ENCODE measurements at places on chromosomes 3 and 15.

DNA sequence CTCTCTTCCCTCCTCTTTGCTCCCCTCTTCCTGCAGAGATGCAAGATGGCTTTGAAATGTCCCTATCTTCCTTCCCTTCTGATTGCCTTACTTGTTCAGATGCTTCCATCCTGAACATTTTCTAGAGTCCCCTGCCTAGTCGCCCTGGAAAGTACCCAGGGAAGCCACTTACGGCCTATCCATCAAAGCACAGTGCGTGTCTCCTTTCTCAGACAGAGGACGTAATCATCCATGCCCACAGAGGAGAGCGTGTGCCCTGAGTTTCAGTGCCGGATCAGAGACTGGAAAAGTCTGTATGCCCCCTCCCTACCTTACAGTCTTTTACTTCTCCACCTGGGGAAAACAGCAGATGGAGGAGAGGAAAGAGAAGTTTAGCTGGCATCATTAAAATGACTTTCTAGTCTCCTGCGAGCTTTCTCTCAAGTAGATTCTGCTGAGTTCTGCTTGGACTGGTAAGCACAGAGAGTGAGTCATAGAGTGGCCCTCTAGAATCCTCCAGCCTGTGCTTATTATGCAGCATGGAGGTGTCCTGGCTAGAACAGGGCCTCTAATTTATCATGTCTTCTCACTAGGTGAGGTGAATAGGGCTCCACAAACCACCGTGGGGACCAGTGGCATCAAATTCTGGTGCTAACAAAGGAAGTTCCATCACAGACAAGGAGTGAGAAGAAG lies 114.6 kb downstream of the SLCO3A1 start:
- DNase-seq: no peak

DNA sequence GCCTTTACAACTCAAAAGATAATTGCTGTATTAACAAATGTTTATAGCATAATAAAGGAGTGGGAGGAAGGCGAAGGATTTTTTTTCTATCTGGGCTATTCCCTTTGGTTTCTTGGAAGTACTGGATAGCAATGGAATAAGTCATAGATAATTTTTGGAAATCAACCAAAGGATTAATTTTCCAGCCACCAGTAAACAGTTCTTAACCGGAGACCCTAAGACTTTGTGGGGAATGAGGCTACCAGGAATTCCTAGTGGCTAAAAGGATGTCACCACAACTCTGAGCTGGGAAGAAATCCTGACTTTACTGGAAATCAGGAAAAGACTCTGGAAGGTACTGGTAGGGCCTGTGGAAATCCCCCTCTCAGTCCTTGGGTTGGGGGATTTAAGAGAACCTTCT lies 138.4 kb upstream of the RARB start:
- DNase-seq: no peak

DNA sequence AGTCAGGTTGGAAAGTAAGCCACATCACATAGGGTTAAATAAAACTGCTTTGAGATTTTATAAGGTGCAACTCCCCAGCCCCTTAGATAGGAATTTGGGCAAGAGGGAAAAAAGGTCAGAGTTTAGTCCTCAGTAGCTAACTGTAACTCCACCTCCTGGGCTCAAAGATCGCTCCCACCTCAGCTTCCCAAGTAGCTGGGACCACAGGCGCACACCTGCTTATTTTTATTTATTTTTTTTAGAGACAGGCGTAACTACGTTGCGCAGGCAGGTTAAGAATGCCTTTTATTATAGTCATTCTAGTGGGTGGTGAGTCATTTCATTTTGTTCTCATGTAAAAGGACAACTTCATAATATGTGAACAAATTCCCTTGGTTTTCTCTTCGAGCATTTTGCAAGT lies 14.7 kb downstream of the TM2D3 start:
- DNase-seq: no peak

DNA sequence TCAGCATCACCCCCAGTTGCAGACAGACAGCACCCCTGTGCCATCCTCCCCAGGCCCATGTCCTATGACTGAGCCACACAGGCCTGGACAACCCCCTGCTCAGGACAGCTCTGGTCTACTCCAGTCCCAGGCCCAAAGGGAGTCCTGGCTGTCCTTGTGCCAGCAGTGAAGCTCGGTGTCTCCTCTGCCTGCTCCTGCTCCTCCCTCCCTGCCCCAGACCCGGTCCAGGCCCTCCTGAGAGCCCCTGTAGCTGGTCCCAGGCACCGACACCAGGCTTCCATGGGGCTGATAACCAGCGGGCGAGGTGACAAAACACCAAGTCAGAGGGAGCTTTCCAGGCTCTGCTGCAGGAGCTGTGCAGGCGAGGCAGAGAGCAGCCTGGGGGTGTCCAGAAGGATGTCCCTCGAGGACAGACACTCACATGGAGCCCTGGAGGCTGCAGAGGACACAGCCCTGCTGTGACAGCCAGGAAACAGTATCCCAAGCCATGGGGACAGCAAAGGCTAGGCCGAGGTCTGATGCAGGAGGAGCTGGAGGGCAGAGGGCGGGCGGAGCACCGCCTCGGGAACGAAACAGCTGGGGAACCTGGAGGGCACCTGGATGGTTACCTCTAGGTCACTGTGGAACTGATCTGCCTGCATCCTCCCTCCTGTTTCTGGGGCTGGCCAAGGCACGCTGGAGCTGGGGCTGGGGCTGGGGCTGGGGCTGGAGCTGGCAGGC lies 103.8 kb upstream of the PRR20G start:
- no peak for DNase-seq

- DNase-seq: no peak
These were observed 749.0 kb downstream of the NSUN3 start for GRCh38 chr3:94811836-94812235.

GRCh38 chr3:70832089-70832833 lies 519.8 kb upstream of the MDFIC2 start:
- DNase-seq: no peak

DNA sequence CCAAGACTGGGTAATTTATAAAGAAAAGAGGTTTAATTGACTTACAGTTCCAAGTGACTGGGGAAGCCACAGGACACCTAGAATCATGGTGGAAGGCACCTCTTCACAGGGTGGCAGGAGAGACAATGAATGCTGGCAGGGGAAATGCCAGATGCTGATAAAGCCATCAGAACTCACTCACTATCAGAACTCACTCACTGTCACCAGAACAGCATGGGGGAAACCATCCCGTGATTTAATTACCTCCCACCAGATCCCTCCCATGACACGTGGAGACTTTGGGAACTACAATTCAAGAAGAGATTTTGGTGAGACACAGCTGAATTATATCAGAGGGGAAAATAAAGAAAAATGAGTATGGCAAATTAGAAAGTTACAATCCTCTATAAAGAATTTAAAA lies 310.9 kb downstream of the BCHE start:
- DNase-seq: no peak

GRCh38 chr3:148955544-148956346 lies 35.6 kb upstream of the GYG1 start:
- DNase-seq: peak; percentile 71

- DNase-seq: no peak
These were observed 102.6 kb downstream of the ITPR1 start for GRCh38 chr3:4595710-4596113.

DNA sequence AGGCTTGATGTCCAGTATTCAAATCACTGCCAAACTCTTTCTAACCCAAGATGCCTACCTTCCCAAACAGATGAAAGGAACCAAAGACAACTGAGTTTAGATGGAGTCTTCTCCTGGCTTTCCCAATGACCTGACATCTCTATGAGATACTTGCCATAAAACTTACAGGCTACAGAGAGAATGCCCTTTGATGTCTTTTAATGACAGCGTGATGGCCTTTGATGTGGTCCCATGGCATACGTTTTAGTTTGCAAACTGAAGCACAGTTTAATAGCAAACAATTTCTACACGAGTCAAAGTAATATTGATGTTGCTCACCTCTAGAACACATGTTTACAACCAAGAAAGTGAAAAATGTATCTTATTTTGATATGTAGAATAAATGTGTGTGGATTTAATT lies 73.2 kb downstream of the ZIC4 start:
- no peak for DNase-seq

GRCh38 chr3:187976365-187976900 lies 177.5 kb upstream of the LPP start:
- no peak for DNase-seq

- no peak for DNase-seq
These were observed 75.7 kb downstream of the C3orf38 start for GRCh38 chr3:88225326-88226008.

GRCh38 chr3:5013021-5013906 lies 34.0 kb downstream of the BHLHE40 start:
- no peak for DNase-seq

GRCh38 chr15:35182841-35183479 lies 97.9 kb upstream of the NANOGP8 start:
- peak; percentile 38 for DNase-seq

Measured in NCI-H2081 (cell line).